ENCODE measurements at places on chromosomes 16 and 17.

DNA sequence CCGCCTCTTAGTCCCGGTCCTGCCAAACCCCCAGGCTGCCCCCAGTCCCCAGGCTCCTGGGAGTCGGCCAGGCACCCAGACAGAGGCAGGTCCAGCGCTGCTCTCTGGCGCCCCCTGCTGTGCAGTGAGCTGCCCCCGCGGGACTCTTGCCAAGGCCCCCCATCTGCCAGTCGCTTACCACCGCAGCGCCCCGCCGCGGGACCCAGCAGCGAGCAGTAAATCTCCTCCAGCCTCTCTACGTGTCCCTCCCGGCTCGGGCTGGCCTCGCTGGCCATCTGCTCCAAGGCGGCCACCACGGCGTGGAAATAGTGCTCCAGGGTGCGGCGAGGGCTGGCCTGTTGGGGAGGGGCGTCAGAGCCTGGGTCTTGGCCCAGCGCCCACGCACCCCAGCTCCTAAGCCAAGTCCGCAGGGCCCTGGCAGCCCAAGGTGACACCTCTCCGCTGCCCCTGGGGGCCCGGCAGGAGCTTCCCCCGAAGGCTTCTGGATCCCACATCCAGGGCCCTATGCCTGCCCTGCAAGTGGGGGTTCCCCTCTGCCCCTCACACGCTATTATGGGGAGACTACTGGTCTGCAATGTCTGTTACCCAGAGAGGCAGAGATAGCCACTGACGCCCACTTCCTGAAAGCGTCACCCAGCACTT, 33.7 kb upstream of the MFSD6L start:
- DNase-seq = no peak

DNA sequence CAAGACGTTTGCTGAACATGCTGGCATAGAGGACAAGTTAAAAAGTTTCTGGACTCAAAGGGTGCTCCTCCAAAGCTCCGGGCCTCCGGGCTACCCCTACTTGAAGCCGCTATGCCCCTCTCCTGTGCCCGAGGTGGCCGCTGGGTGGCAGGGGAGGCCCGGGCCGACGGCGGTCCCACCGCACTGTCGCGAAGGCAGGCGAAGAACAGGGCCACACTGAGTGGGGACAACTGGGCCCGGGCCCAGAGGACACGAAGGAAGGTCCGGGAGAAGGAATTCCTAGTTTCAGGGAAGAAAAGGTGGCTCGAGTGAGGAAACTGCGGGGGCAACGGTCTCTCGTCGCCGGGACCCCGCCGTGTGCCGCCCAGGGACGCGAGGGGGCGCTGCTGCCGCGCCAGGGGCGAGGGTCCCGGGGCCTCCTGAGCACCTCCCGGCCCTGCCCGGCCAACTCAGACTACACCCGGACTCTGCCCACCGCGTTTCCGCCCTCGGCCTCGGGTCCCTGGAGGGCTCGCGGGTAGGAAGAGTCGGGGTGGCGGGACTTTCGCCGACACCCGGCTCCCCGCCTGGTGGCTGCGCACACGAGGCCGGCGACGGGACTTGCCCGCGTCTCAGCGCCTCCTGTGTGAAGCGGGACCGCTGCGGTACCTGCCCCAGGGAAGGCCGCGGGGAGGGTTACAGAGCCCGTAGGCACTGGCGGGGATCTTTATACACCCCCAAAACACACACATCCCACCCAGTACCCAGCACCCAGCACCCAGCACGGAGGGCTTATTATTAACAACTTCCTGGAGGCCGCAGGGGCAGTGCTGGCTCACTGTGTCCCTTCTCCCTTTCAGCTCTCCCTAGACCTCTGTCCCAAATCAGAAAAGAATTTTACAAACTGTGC, 772 bp upstream of the CHCT1 start:
- no peak for DNase-seq

DNA sequence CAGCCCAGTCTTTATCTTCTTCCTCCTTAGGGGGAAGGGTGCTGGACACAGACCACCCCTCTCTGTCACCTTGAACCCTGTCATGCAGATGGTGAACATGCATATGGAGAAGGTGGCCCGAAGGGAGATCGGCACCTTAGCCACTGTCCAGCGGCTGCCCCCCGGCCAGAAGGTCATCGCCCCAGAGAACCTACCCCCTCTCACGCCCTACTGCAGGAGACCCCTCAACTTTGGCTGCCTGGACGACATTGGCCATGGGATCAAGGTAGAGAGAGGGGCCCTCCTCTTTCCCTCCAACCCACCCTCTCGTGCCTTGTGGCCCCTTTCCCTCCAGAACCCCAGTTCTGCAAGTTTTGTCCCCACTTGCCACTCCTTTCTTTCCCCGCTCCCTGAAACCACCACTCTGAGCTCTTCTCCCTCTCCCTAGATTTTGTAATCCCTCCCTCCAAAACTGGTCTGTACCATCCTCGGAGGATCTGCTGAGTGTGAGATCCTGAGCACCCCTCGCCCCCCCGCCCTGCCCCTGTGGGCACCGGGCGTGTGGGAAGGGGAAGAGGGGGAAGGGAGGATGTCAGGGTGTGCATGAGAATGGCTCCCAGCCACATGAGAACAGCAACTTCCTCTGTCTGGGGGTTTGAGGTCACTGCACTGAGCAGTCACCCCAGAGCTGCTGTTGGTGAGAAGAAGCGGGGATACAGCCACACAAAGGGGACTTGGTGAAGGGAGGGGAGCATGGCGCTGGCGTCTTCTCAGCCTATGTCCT, 7.3 kb downstream of the ABI3 start:
- DNase-seq = no peak

- DNase-seq = peak; percentile 49
Measured at GRCh38 chr17:73396431-73397277, 84.9 kb upstream of the CDC42EP4 start.

DNA sequence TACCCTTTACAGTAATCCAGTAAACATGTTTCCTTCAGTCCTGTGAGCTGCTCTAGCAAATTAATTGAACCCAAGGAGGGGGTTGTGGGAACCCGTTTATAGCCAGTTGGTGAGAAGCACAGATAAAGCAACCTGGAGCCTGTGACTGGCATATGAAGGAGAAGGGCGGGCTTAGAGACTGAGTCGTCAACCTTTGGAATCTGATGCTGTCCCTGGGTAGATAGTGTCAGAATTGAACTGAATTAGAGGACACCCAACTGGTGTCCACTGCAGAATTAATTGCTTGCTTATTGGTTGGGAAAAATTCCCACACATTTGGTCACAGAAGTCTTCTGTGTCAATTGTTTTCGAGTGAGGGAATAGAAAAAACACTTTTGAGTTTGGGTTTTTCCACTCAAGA, 12.8 kb upstream of the RSKR start:
- DNase-seq = no peak

- no peak for DNase-seq
Measured at GRCh38 chr17:77504652-77505155, 363.9 kb downstream of the SEC14L1 start.

- no peak for DNase-seq
Measured at GRCh38 chr16:1940273-1941161, 2.5 kb downstream of the MSRB1 start.

DNA sequence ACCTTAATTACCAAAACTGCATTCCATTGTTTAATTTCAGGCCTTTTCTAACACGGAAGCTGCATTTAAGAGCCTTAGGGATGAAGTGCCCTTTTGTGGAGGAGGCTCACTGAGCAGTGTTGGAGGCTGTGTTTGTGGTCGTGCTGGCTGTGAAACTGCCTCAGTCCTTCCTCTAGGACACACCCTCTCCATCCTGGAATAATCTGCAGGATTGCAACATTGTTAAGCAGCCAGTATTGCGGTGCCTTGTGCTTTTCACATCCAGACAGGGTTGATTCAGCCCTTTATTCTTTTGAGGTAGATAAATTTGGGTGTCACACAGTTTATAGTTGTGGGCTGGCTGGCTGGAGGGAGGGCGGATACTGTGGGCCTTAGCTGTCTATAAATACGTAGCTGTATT, 141.6 kb downstream of the CDRT15L2 start:
- DNase-seq = no peak

DNA sequence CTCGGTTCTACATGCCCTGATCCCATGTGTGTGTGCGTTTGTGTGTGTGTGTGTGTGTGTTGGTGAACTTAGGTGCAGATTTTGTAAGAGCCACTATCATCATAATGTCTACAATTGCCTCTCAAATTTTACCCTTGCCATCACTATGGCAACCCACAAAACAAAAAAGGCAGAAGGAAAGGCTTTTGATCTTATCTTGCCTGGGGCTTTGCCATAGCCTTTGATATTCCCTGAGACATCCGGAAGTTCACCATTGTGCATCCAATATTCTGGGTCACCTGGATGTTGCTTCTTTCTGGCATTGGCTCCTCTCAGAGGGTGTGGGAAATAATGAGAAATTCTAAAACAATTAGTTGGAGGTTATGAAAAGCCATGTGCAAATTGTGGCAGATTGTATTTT, 114.7 kb downstream of the HAPSTR1 start:
- no peak for DNase-seq

DNA sequence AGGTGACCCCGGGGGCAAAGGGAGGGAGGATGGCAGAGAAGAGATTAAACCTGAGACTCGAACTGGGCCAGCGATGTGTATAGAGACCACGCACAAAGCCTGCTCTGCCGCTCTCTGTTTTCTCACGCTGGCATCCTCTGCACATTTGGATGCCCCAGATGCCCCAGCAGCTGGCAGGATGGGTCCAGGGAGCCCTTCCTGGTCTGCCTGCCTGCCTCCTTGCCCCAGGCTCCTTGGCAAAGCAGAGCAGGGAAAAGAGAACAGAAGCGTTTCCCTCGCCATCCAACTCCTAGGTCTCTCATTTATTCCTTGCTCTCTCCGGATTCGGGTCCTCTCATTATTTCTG, 5.2 kb upstream of the PIPOX start:
- no peak for DNase-seq

Data from astrocyte of the cerebellum (primary cell).